T-helper 2 cell treated with Interferon-gamma antibody and Interleukin-4, amounts not matched to agents 5 μg/mL and 100 μg/mL, for 36 hours (primary cell): ENCODE measurements at places on chromosomes 4 and X.

GRCh38 chr4:145283909-145284308 lies 103.5 kb upstream of the OTUD4 start:
- H3K4me1 ChIP-seq = no peaks in the 10 kb centered on the region
- peaks cover 16% of the 10 kb centered on the region for H3K27me3 ChIP-seq
- no peak overlapping the region for H3K27ac ChIP-seq
- H3K4me3 ChIP-seq = no peak overlapping the region
- no peaks in the 10 kb centered on the region for H3K36me3 ChIP-seq

DNA sequence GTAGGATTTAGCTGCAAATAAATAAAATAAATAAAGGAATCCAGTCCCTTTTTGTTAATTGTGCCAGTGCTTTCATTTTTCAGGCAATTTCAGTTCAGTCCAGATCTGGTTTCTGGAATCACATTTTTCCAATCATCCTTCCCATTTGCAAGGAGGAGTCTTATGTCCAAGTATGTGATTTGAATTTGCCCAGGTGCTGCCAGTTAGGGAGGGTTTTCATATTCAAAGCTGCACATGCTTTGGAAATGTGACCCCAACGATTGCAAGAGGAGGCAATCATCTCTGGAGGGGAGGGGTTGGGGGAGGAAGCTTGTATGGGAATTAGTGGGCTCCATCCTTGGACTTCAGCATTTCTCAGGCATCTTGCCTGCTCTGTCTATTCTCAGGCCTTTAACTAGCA lies 4.4 kb downstream of the PLAC1 start:
- H3K27me3 ChIP-seq = no peaks in the 10 kb centered on the region
- no peaks in the 10 kb centered on the region for H3K36me3 ChIP-seq
- no peak for DNase-seq
- H3K4me1 ChIP-seq = peaks cover 5% of the 10 kb centered on the region
- no peak overlapping the region for H3K27ac ChIP-seq
- no peak overlapping the region for H3K4me3 ChIP-seq

DNA sequence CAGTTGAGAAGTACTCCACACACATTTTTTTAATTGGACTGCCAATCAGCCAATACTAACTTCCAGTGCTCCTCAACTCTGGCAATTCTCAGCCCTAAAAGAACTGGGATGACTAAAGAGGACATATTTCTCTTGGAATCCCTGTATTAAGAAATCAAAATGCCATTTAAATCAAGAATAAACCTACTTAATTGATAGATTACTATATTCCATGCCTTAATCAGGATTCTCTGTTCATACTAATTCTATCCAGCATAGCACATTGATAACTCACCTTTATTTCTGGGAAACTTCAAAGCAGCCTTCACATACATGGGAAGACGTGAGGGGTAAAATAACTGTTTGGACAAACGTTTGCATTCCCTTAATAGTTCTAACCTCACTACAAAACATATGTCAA lies 93.0 kb upstream of the DKK2 start:
- no peaks in the 10 kb centered on the region for H3K27me3 ChIP-seq
- DNase-seq = no peak
- H3K4me3 ChIP-seq = no peak overlapping the region
- H3K4me1 ChIP-seq = no peaks in the 10 kb centered on the region
- H3K36me3 ChIP-seq = no peaks in the 10 kb centered on the region
- no peak overlapping the region for H3K27ac ChIP-seq

DNA sequence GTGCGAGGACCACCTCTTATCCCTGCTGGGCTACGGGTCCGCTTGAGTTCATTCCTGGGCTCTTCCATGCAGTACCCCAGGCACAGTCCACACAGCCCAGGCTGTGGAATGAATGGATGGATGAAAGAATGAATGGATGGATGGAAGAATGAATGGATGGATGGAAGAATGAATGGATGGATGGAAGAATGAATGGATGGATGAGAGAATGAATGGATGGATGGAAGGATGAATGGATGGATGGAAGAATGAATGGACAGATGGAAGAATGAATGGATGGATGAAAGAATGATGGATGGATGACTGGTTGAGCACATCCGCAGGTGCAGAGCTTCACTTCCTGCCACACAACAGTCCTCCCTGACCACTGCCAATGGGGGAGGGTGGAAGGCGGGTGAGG lies 28.2 kb downstream of the ACOX3 start:
- H3K36me3 ChIP-seq = peaks cover 10% of the 10 kb centered on the region
- H3K27me3 ChIP-seq = no peaks in the 10 kb centered on the region
- no peak overlapping the region for H3K27ac ChIP-seq
- H3K4me3 ChIP-seq = no peak overlapping the region
- no peak for DNase-seq

GRCh38 chrX:154049209-154050112 lies 29.8 kb upstream of the IRAK1 start:
- H3K4me3 ChIP-seq = no peak overlapping the region
- DNase-seq = no peak
- H3K27ac ChIP-seq = peak overlapping the region; percentile 64
- peaks cover 15% of the 10 kb centered on the region for H3K36me3 ChIP-seq

- no peak for DNase-seq
- H3K4me3 ChIP-seq = no peak overlapping the region
- H3K27ac ChIP-seq = no peak overlapping the region
Measured at GRCh38 chrX:68634649-68635227, 12.7 kb upstream of the STARD8 start.

DNA sequence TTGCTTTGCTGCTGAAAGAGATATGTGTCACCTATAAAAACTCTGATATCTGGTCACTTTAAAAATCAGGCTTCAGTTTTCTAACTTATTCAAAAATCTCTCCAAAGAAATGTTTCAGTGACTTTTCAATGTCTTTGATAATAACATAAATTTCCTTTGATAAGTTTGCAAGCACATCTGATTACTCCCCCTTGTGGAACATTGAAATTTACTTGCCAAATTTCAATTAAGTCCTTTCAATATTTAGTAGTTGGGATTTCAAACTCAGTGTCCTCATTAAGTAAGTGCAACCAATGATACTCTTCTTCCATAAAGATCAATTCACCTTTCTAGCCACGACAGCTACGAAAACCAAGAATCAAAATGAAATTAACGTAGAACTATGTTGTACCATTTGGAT lies 151.3 kb upstream of the FAM47C start:
- H3K4me3 ChIP-seq = no peak overlapping the region
- H3K4me1 ChIP-seq = no peaks in the 10 kb centered on the region
- H3K36me3 ChIP-seq = no peaks in the 10 kb centered on the region

DNA sequence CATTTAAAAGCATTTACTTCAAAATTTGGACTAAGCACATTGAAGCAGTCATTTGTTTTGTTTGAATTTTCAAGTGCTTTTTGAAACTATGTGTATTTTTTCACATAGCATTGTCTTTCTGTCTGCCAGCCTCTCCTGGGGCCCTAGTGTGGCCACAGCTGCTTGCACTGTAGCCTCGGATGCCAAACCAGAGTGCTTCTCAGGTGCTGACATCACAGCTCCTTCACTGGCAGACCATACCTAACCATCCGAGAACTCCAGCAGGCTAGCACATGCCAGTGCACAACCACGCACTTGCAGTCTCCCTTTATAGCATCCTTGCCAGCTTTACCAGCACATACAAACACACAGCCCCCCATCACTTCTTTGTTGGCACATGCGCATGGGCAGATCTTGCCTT lies 1019.7 kb downstream of the STPG2 start:
- no peak overlapping the region for H3K4me3 ChIP-seq
- H3K27me3 ChIP-seq = no peaks in the 10 kb centered on the region
- DNase-seq = no peak
- H3K27ac ChIP-seq = no peak overlapping the region
- no peaks in the 10 kb centered on the region for H3K4me1 ChIP-seq

DNA sequence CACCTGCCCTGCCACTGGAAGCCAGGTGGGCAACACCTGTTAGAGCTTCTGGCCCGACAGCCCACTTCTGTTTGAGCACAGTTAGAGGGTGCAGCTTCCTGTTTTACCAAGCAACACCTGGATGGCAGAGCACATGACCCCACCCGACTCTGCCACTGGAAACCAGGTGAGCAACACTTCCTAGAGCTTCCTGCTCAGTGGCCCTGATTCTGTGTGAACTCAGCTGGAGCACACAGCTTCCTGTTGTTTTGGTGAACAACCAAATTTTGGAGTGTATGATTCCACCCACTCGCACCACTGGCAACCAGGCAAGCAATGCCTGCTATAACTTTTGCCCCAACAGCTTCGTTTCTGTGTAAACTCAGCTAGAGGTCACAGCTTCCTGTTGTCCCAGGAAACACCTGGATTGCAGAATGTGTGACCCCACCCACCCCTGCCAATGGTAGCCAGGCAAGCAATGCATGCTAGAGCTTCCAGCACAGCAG lies 163.8 kb upstream of the KLF8 start:
- no peak for DNase-seq
- no peak overlapping the region for H3K27ac ChIP-seq
- H3K4me3 ChIP-seq = no peak overlapping the region

- peak overlapping the region; percentile 70 for H3K27ac ChIP-seq
- H3K27me3 ChIP-seq = no peaks in the 10 kb centered on the region
- peak; percentile 20 for DNase-seq
- peaks cover 19% of the 10 kb centered on the region for H3K4me1 ChIP-seq
- H3K36me3 ChIP-seq = peaks cover 26% of the 10 kb centered on the region
Measured at GRCh38 chr4:165301833-165302232, 25.6 kb upstream of the MSMO1 start.

GRCh38 chrX:42047886-42048285 lies 124.5 kb upstream of the CASK start:
- H3K27ac ChIP-seq = no peak overlapping the region
- no peaks in the 10 kb centered on the region for H3K4me1 ChIP-seq
- no peak for DNase-seq
- H3K27me3 ChIP-seq = no peaks in the 10 kb centered on the region
- H3K4me3 ChIP-seq = no peak overlapping the region

GRCh38 chr4:36385951-36386571 lies 104.6 kb downstream of the DTHD1 start:
- H3K27me3 ChIP-seq = peaks cover 12% of the 10 kb centered on the region
- DNase-seq = peak; percentile 11
- H3K4me3 ChIP-seq = peak overlapping the region; percentile 64

GRCh38 chrX:38008658-38009057 lies 2.3 kb downstream of the SYTL5 start:
- H3K4me3 ChIP-seq = no peak overlapping the region
- H3K36me3 ChIP-seq = no peaks in the 10 kb centered on the region
- H3K27ac ChIP-seq = no peak overlapping the region
- H3K27me3 ChIP-seq = no peaks in the 10 kb centered on the region
- H3K4me1 ChIP-seq = no peaks in the 10 kb centered on the region

DNA sequence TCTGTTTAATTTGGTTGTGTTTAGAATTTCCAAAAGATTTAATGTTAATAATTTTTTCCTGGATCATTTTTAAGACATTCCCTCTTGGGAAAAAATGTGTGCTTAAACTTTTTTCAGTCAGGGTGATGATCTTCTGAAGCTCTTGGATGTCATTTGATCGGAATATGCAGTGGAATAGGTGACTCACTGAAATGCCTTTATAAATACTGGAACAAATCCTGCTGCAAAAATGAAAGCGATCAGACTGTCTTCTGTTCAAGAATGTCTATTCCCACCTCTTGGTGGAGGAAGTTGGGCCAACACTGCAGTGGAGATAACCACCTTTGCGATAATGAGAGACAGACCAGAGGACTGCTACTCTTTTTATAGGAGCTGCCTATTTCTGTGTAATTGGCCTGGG lies 46.7 kb downstream of the LARP1B start:
- no peak overlapping the region for H3K4me3 ChIP-seq
- peaks cover 16% of the 10 kb centered on the region for H3K36me3 ChIP-seq
- H3K27me3 ChIP-seq = no peaks in the 10 kb centered on the region

DNA sequence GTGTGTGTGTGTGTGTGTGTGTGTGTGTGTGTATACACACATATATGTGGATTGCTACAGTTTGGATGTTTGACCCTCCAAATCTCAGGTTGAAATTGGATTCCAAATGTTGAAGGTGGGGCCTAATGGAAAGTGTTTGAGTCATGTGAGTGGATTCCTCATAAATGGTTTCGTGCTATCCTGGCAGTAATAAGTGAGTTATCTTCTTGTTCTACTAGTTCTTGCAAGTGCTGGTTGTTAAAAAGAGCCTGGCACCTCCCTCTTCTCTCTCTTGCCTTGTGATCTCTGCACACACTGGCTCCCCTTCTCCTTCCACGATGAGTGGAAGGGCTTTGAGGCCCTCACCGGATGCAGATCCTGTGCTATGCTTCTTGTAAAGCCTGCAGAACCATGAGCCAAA lies 344.1 kb downstream of the SH2D1A start:
- no peaks in the 10 kb centered on the region for H3K27me3 ChIP-seq
- H3K4me3 ChIP-seq = no peak overlapping the region
- no peaks in the 10 kb centered on the region for H3K4me1 ChIP-seq
- no peak overlapping the region for H3K27ac ChIP-seq
- no peak for DNase-seq

DNA sequence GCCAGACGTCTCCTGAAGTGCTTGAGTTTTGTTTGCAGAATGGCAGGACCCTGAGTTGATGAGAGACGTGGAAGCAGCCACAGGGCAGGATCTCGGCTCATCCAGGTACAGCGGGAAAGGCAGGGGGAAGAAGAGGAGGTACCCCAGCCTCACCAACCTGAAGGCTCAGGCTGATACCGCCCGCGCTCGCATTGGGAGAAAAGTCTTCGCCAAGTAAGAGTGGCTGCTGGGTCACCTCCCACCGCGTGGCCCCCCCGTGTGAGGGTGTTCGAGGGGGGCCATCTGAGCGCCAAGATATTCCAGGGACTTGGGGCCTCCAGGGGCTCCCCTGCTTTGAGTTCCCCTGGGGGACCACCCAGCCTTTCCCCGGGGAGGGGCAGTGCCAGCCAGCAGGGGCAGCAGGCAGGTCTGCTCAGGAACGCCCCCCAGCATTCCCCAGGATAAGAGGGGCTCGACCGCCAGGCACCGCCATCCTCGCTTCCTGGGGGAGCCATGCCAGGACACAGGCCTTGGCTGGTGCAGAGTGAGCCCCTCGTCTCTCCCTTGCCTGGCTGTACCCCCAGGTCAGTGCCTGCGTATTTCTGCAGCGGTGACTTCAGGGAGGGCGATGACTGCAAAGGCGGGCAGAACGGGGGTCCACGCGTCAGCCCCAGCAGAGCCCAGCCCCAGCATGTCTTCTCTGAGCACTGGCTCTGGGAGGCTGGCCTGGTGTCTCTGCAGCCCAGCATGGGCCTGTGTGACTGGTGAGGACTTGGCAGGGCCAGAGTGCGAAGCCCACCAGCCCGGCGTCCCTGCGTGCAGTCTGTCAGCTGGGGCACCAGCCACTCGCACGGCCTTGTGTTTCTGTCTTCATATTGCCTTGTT lies 22.3 kb downstream of the NKX1-1 start:
- H3K4me1 ChIP-seq = no peaks in the 10 kb centered on the region
- H3K27me3 ChIP-seq = no peaks in the 10 kb centered on the region
- H3K4me3 ChIP-seq = no peak overlapping the region
- no peak for DNase-seq
- no peak overlapping the region for H3K27ac ChIP-seq
- peaks cover 12% of the 10 kb centered on the region for H3K36me3 ChIP-seq

DNA sequence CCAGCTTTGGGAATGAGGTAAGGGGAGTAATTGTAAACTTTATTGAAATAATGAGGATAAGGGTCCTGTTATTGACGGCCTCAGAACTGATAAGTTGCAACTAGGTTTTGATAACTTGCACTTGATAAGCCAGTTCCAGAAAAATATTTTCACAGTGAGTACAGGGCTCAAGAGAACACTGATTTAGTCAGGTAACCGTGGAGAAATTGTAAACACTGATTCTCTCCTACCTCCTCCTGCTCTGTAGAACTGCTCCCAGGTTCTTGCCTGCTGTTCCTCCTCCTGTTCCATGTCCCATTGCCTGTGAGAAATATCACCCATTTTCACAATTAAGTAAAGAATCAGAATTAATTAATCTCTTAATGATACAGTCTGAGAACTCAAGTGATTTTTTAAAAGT lies 55.0 kb upstream of the CXXC4 start:
- no peaks in the 10 kb centered on the region for H3K36me3 ChIP-seq
- no peak for DNase-seq
- H3K4me1 ChIP-seq = no peaks in the 10 kb centered on the region
